ENCODE measurements at places on chromosomes 4 and X. TPM values are rescaled to one million over a fixed set of nuclear protein-coding genes. Genes with fewer than 3 reads are reported as not detected.

DCHS2 gene
- total RNA-seq: 10.6 TPM

CLCN5 gene
- 81.2 TPM for total RNA-seq

GPM6B gene
- total RNA-seq: 0.59 TPM

CTAG1B gene
- not detected for total RNA-seq

IL1RAPL1 gene
- 0.24 TPM for total RNA-seq

SCML1 gene
- 40.2 TPM for total RNA-seq

ARX gene
- not detected for total RNA-seq

BEX1 gene
- total RNA-seq: not detected

NSG1 gene
- 3.8 TPM for total RNA-seq

GRCh38 chr4:184958127-184958922 is 60.0 kb upstream of the HELT start:
- DNase-seq: no peak

DNA sequence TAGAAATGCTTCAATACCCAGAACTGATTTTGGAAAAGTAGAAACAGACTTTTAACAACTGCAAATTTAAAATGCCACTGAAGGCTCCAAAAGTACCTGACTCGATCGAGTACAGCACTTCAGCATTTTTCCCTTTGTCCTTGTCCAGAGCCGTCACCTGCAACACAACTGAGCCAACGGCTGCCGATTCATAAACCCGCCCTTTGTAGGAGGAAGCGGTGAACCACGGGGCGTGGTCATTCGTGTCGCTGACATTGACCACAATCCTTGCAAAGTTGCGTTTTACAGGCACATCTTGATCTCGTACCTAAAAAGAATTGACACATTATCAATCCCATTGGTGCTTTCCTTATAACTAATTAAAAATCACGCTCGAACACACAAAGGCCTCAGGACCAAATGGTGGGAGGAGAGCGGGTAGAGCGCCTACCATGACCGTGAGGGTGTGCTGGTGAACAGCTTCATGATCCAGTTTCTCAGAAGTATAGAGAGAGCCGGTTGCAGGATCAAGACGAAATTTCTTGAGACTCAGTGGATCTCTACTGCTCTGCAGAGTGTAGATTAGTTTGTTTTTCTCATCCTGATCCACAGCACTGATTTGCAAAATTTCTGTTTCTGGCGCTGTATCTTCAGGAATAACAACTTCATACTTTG is 72.8 kb upstream of the MTNR1A start:
- no peak for DNase-seq

DNA sequence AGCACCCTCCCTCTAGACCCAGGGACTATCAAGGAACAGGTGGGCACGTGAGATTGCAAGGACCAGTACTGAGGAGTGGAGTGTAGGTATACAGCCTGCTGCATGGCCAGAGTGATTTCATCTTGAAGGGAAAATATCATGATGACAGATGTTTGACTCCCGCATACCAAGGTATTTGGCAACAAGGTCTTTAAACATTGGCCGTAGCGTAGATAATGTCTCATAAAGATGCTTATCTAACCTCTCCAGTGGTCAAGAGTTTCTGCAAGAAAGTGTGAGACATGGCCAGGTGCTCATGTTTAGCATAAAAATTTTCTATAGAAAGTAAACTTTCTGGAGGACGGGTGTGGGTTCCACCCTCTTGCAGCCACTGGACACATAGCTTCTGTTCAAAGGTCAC is 18.7 kb upstream of the ZNF630 start:
- DNase-seq: no peak

- peak; percentile 53 for DNase-seq
These were observed 144.3 kb upstream of the PAQR3 start for GRCh38 chr4:79083406-79084010.

DNA sequence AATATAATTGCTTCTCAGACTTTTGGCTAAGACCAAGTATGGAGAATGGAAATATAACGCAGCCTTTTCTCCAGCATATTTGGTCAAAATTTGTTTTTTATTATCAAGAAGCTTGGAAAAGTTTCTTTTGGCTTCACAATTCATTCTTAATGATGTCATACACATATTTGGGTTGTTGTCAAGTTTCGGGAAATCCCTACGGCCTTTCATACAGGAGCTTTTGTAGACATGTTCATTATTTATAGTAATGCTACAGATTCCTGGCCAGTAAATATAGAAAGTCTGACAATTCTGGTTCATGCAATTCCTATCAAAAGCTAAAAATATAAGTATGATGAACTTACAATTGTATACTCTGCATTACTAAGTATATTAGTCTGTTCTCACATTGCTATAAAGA is 112.9 kb downstream of the IRF2 start:
- DNase-seq: no peak

DNA sequence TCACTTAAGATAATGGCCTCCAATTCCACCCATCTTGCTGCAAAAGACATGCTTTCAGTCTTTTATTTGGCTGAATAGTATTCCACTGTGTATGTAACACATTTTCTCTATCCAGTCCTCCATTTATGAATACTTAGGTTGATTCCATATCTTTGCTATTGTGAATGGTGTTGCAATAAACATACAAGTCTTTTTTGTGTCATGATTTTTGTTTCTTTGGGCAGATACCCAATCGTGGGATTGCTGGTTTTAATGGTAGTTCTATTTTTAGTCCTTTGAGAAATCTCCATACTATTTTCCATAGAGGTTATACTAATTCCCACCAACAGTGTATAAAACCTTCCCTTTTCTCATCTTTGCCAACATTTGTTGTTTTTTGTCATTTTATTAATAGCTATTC is 180.9 kb downstream of the SMIM20 start:
- no peak for DNase-seq

DNA sequence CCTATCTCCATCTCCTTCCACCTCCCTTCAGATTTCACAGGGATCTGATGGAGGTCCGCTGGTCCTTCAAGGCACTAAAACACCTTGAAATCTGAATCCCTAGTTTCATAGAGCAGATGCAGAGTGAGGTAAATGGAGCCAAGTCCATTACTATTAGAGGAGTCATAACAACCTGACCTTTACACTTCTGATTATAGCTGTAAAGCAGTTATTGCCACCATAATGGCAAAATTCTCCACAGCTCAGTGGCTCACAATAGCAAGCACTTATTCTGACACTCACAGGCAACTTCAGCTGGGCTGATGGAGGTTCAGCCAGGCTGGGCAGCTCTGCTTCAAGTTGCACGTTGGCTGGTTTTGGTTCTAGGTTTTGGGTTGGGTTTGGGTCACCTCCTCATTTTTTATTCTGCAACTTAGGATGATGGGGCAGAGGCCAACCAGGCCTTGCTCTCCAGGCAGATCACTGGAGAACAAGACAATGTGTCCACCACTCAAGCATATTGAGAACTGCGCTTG is 51.4 kb upstream of the LRAT start:
- no peak for DNase-seq

DNA sequence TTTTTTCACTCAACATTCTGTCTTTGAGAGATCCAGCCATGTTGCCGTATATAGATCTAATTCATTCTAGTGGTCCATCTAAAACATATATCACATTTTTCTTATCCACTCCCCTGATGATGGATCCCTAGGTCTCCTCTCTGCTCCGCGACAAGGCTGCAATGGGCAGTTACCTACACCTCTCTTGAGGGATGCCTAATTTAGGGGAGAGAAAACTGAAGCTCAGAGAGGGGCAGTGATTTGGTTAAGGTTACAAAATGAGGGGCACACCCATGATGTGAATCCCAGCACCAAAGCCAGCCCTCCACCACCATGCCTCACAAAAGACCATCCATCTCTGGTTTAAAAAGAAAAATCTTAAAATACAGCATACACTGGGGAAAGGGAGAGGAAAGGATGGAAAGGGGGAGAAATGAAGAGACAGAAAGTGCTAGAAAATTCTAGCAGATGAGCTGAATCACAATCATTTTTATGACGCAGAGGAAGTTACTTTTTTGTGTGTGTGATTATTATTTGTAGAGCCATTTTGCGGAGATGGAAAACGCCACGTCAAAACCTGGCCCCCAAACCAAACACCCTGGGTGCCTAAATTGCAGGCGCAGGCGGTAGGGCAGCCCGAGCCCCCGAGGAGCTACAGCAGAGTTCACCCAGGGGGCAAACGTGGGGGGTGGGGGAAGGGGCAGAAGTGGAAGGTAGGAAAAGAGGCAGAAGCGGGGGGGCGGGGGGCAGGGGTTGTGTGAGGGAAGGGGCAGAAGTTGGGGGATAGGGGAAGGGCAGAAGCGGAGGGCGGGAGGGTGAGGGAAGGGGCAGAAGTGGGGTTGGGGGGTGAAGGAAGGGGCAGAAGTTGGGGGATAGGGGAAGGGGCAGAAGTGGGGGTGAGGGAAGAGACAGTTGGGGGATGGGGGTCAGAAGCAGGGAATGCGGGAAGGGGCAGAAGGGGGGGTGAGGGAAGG is 1.3 kb upstream of the TSPYL2 start:
- no peak for DNase-seq

- DNase-seq: no peak
These were observed 19.1 kb upstream of the ANTXR2 start for GRCh38 chr4:80092088-80092487.

DNA sequence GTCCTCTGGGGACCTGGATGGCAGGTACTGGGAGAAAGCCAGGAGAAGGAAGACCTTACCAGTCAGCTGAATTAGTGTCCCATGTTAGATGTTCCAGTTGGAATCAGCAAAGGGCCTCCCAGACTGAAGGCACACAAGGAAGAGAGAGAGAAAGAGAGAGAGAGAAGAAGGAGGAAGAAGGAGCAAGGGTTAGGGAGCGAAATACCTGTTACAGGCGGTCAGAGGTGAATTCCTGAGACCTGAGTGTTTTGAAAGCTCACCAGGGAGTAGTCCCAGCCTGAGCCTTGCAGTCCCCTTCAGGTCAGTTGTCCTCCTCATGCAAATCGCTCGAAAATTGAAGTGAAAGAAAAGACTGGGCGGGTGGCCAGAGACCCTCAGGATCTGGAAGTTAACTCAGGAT is 60.3 kb downstream of the USP11 start:
- DNase-seq: no peak

DNA sequence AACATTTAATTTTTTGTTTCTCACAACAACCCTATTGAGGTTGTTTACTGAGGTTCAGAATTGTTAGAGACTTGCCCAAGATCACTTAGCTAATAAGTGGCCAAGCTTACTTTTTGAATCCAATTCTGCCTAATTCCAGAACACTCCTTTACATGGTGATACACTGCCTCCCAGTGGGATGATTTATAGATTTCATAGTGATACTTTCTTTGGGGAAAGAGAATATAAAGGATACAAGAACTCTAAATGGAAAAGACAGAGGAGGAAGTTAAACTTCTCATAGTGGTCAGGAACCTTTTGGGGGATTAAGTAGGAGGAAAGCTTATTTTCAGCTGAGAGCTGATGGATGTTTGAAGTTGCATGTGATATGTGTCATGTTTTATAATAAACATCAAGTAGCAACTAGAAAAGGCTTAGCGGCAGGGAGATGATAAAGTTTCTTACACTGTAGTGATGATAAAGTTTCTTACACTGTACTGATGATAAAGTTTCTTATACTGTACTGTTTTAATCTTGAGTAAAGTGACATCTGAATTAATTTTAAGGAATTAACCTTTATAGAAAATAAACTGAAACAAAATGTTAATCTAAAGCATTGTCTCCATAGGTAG is 15.3 kb downstream of the STAG2 start:
- DNase-seq: no peak

- no peak for DNase-seq
These were observed 135.0 kb upstream of the TENT5D start for GRCh38 chrX:80285131-80285773.

- no peak for DNase-seq
These were observed 136.2 kb upstream of the MED14 start for GRCh38 chrX:40871385-40872082.

DNA sequence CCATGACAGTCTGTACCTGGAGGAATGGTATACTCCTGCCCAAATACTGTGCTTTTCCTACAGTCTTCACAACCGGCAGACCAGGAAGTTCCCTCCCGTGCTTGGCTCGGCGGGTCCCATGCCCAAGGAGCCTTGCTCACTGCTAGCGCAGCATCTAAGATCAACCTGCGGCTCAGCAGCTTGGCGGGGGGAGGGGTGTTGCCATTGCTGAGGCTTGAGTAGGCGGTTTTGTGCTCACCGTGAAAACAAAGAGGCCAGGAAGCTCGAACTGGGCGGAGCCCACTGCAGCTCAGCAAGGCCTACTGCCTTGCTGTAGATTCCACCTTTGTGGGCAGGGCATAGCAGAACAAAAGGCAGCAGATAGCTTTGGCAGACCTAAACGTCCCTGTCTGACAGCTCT is 152.7 kb downstream of the TEX11 start:
- no peak for DNase-seq

DNA sequence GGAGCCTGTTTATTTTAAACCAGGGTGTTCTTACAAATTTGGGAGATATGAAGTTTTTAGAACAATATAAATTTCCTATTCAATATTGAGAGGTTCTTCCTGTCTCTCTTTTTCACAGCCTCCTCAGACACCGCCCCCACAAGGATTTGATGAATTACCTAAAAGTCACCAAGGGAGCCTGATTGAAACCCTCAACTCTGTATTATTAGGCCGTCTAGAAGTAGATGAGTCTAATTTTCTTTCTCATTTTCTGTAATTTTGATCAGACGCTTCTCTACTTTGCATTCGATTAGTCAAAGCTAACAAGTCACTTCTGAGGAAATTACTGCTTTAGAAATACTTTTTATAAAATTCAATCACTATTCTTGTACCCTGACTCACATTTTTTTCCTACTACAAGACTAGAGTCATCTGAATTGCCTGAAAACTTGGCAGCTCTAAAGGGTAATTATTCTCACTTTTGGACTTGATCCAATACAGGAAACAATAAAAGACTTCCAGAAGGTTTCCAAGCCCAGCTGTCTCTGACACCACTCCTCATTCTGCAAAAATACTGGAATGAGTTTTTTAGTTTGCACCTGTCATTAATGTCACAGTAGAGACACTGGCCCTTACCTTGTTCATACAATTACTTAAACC is 111.2 kb downstream of the ELOVL6 start:
- DNase-seq: no peak

DNA sequence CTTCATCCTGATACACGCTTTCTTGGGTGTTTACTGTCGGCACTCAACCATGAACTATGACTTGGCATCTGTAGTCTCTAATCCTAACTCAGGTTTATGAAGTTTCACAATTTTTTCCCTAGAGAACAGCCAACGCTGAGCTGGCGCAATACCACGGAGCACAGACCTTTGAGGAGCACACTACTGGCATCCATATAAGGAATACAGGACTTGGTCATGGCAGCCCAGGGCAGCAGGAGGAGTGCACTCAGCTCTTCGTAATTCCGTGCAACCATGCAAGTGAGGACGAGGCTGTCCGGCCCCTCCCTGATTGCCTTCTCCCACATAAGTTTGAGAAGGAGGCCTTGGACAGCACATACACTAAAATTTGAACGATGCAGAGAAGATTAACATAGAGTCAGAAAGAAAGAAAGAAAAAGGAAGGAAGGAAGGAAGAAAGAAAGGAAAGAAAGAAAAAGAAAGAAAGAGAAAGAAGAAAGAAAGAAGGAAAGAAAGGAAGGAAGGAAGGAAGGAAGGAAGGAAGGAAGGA is 41.0 kb upstream of the PDLIM5 start:
- peak; percentile 85 for DNase-seq

DNA sequence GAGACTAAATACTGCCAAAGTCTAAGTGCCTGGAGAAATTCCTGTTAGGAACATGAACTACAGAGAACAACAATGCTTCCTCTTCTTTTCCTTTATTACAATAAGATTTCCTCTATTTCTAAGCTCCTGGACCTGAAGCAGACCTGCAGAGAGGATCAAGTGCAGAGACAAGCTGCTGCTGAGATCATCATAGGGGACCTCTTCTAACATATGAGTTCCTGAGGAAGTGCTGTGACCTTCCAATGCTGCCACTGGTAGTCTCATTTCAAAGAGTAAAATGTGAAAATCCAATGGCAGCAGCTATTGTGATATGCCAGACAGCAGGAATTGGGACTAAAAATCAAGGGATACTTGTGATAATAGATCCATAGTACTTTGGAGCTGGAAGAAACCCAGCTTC is 28.0 kb downstream of the CCNG2 start:
- no peak for DNase-seq
